GM23338 (cell line): ENCODE measurements at places on chromosomes 2 and 18. TPM values are rescaled to one million over a fixed set of nuclear protein-coding genes. Genes with fewer than 3 reads are reported as not detected.
A peak's percentile ranks its signal among the peaks of the same experiment; 100 is the strongest.

DNA sequence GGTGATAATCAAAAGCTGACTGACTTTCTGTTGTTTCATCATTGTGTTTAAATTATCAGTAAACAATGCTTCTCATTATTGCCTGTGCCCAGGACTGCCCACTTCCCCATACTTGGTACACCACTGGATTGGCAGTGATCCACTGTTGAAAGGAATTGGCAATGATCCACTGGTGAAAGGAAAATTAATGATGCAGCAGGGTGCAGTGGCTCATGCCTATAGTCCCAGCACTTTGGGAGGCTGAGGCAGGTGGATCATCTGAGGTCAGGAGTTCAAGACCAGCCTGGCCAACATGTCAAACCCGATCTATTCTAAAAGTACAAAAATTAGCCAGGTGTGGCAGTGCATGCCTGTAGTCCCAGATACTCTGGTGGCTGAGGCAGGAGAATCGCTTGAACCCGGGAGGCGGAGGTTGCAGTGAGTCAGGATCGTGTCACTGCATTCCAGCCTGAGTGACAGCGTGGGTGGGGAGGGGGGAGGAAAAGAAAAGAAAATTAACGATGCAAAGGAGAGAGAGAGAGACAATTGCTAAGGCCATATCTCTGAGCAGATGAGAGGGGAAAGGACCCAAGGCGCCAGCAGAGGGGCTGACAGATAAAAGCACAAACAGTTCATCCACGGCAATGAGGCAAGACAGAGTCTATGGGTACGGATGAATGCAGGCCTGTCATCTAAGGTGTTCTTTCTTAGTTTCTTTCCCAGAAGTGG lies 10.2 kb upstream of the GTF2A1L start:
- no peak for DNase-seq

- no peak for DNase-seq
These were observed 39.7 kb downstream of the RHOB start for GRCh38 chr2:20486571-20486970.

DNA sequence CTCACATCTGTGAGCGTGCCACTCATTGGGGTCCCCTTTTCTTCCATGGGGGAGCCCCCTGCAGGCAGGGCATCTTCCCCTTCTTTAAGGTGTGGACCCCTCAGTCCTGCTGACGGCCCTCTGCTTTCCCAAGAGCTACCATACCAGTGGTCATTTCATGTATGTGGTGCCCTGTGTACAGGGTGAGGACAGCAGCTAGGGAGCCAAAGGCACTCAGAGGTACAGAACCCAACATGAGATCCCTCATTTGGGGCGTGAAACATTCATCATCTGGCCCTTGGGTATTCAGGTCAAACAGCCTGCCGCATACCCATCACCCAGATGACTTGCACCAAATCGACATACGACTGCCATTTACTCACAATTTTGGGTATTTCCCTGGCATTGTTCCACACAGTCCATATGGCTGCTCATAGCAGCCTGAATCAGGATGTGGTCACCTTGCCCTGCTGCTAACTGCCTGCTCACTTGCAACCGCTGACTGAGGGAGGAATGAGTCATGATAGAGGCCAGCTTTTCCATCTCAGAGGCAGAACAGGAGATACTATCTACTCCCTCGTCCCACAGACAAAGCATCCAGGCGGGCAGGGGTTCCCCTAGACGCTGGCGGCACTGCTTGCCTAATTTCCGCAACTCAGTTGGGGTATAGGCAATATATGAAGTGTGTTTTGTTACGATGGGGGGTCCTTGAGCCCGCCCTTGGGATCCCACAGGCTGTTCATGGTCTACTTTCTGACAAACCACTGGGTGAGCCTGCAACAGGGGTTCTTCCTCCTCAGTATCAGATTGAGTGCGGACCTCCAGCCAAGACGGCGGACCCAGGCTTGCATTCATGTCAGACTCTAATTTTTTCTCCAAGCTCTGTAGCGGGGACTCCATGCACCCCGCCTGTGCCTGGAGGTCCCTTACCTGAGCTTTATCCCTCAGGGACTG lies 228.6 kb downstream of the SATB2 start:
- DNase-seq, result no peak

GRCh38 chr2:42736598-42737322 lies 27.2 kb downstream of the OXER1 start:
- no peak for DNase-seq

REG3G gene
- total RNA-seq, result not detected in 2 replicates

CCDC68 gene
- 1.2 and 1.6 TPM in 2 replicates for total RNA-seq

GPR148 gene
- total RNA-seq, result not detected in 2 replicates

DNA sequence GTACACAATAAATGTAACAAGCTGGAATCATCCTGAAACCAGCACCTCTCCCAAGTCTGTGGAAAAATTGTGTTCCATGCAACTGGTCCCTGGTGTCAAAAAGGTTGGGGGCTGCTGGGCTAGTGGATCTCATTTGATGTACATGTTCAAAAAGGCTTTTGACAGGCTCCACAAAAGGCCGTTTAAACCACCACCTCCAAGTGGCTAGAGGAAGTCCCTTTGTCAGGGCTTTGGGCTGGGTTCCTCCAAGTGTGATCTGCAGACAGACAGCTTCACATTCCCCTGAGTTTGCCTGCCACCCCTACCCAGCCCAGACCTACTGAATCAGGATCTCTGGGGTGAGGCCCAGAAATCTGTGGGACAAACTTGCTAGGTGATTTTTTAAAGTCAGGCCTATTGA lies 84.7 kb downstream of the TGFA start:
- no peak for DNase-seq

CD207 gene
- not detected in 2 replicates for total RNA-seq

HOXD9 gene
- total RNA-seq, result not detected in 2 replicates

- peak; percentile 89 for DNase-seq
These were observed 6.5 kb upstream of the WNT6 start for GRCh38 chr2:218852911-218853667.

DNA sequence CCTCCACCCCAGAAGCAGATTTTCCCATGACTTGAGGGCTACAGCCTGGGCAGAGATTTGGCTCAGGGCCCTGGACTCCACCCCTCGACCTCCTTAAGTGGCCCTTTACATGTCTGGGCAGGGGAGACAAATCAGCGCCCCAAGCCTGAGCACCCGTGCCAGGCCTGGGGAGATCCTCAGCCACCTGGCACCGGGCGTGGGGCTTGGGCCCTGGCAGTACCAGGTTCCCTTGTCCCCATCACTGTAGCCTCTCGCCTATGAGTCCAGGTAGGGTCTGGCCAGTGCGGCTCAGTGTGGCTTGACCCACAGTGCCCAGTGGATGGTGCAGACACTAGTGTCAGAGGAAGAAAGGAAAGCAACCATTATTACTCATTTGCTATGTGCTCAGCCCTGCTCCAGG lies 22.0 kb upstream of the DNMT3A start:
- no peak for DNase-seq

DNA sequence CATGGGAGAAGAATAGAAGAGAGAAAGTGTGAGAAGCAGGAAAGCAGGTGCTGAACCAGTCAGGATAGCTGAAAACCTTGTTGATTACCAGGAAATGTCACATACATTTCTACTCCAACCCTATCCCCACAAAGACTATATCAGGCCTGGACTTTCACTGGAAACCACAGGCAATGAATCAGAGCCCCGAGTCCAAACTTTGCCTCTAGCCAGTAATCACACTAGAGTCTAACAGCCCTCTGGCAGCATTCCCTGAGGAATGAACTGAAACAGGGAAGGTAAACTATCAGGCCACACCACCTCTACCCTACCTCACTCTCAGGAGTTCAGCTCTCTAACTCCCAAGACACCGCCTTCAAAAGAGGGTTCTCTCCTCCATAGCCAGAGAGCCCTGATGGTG lies 18.7 kb upstream of the IHH start:
- no peak for DNase-seq

SP140 gene
- total RNA-seq, result 0.24 and 0.39 TPM in 2 replicates
